ENCODE measurements at places on chromosomes 6 and 20.
A peak's percentile ranks its signal among the peaks of the same experiment; 100 is the strongest.

GRCh38 chr6:137921823-137922222, 54.8 kb downstream of the TNFAIP3 start:
- DNase-seq = no peak

DNA sequence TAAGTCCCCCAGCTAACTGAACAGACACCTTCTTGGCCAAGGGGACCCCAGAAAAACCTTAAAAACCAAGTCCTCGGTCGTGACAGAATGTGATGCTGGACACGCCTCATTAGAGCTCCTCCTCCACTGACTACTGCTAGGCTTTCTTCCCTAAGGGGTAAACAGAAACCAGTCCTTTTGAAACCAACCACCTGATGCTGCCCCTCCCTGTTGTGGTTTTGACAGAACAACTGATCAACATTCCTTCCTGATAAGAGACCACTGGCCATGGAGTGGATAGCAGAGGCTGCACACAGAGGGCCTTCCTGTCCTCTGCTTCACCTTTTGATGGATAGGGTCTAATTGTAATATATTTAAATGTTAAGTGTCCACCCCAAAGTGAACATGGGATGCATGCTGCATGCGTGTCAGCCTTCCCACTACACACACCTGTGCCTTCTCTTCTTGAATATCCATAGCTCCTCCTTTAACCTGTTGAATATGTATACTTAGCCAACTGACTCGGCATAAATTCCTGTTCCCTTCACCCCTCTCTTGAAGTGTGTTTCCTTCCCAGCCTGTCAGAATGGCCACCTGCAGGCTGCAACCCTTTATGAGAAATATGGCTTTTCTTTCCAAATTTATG, 27.9 kb upstream of the SLC2A12 start:
- DNase-seq = no peak

DNA sequence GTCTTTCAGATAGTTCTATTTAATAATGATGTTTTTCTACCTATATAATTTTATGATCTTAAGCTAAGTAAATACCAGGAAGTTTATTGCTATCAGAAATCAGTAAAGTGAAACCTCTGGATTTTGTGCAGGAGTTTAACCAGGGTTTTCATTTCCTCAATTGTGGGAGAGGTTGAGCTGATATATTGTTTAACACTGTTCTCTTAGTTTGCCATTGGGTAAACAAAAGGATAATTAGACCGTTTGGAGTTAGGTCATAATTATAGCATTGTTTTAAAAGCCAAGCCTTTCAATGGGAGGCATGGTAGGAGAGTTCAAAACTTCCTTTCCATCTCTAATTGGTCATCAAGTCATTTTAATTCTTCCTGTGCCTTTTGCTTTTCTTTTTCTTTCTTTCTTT, 58.7 kb downstream of the STXBP5 start:
- DNase-seq = no peak

GRCh38 chr6:144007478-144008119, 460 bp downstream of the PLAGL1 start:
- no peak for DNase-seq

GRCh38 chr6:44116641-44117382, 10.4 kb downstream of the MRPL14 start:
- no peak for DNase-seq

GRCh38 chr6:78599526-78599925, 267.8 kb upstream of the IRAK1BP1 start:
- DNase-seq = no peak

DNA sequence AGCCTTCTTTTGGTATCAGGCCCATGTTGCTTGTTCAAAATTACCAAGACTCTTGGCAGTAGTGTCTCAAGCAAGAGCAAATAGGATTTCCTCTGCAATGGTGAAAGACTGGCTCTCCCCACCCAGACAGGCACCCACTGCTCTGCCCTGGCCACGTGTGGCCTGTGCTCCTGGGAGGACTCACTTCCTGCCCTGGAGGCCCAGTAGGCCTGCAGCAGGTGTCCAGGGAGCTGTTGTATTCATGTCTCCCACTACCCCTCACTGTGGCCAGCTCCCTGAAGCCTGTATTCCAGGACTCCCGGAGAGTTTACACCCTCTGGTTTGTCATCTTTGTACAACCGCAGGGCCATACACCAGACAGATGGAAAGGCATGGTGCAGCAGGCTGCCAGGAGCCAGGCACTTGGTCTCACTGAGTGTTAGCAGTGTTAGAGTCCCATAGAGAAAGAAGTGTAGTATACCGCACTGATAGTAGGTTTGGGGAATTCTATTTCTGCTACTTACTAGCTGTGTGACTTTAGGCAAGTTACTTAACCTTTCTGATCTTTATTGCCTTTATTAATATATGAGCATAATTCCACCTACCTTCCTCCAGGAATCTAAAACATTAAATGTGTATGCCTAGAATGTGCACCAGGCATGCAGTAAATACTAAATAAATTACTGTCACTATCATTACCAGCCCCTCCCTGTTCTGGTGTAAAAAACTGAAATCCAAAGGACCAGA, 159.7 kb downstream of the TMEM242 start:
- no peak for DNase-seq

GRCh38 chr20:25257756-25258475, 10.0 kb downstream of the PYGB start:
- no peak for DNase-seq

DNA sequence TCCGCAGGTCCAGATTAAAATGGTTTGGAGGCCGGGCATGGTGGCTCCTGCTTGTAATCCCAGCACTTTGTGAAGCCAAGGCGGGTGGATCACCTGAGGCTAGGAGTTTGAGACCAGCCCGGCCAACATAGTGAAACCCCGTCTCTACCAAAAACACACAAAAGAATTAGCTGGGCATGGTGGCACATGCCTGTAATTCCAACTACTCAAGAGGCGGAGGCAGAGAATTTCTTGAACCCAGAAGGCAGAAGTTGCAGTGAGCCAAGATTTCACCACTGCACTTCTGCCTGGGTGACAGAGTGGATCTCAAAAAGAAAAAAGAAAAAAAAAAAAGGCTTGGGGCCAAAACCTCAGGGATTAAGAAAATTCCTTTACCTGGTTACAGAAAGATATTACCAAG, 30.5 kb downstream of the C6orf15 start:
- no peak for DNase-seq

DNA sequence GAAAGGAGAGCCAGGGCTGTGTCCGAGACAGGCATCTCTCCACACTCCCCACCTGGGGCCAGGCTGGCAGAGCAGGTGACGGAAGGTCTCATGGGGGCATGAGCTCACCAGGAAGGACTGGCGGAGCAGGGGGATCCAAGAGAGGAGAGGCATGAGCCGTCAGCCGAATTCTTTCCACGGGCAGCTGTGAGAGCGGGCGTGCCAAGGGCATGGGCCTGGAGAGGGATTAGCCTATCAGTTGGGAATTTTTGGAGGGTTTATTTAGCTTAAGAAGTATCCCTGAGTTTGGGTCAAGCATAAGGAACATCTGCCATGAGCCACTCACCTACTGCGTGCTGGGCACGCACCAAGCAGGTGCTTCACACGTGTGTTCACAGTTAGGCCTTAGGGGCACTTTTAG, 60.2 kb upstream of the ZNFX1 start:
- no peak for DNase-seq

DNA sequence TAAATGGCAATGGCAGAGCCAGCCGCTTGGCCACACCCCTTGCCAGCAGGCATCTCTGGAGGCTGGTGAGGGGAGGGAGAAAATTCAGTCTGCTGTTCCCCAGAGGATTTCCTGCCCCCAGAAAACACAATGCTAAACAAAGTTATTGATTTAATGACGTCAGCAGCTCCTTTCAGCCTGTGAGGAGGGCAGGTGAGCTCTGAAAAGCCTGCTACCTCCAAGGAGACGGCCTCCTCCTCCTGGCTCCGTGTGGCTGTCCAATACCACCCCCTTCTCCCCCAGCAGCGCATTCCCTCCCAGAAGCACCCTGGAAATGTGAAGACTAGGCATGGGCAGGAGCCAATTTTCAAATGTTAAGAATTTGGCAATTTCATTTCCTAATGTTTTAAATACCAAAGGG, 393.1 kb downstream of the ZFAND3 start:
- DNase-seq = no peak

GRCh38 chr20:33681728-33682353, 4.3 kb downstream of the E2F1 start:
- DNase-seq = peak; percentile 60

- DNase-seq = no peak
Measured at GRCh38 chr6:89530982-89531381, 98.0 kb downstream of the ANKRD6 start.

DNA sequence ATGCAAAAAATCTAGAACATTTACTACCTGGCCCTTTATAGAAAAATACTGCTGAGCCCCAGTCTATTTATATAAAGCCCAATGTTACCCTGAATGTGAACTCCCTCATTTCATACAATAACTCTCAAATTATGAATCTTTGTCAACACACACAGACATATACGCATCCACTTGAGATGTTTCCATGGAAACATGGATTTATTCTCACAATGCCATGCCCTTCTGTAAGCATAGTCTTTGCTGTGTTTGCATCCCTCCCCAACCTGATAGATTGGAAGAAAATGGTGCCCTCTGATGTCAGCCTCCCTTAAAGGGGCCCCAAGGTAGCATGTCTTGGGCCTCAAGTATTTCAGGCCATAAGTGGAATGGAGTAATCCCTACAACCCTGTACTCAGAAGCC, 573.1 kb downstream of the KIF16B start:
- DNase-seq = no peak

- no peak for DNase-seq
Measured at GRCh38 chr6:102038964-102039363, 645.5 kb downstream of the GRIK2 start.

- no peak for DNase-seq
Measured at GRCh38 chr6:169009628-169010027, 244.0 kb downstream of the THBS2 start.

- no peak for DNase-seq
Measured at GRCh38 chr6:134835993-134836392, 113.9 kb downstream of the ALDH8A1 start.

- peak; percentile 47 for DNase-seq
Measured at GRCh38 chr20:62980970-62981369, 25.8 kb downstream of the BHLHE23 start.

- no peak for DNase-seq
Measured at GRCh38 chr6:170023620-170024521, 267.0 kb downstream of the DLL1 start.

- no peak for DNase-seq
Measured at GRCh38 chr6:43318011-43318410, 9.4 kb upstream of the CRIP3 start.

GRCh38 chr6:28001751-28002150, 44.7 kb downstream of the OR2B6 start:
- no peak for DNase-seq

GRCh38 chr20:57480444-57481160, 44.3 kb downstream of the CTCFL start:
- no peak for DNase-seq

- DNase-seq = no peak
Measured at GRCh38 chr20:16393297-16393696, 180.0 kb downstream of the KIF16B start.

DNA sequence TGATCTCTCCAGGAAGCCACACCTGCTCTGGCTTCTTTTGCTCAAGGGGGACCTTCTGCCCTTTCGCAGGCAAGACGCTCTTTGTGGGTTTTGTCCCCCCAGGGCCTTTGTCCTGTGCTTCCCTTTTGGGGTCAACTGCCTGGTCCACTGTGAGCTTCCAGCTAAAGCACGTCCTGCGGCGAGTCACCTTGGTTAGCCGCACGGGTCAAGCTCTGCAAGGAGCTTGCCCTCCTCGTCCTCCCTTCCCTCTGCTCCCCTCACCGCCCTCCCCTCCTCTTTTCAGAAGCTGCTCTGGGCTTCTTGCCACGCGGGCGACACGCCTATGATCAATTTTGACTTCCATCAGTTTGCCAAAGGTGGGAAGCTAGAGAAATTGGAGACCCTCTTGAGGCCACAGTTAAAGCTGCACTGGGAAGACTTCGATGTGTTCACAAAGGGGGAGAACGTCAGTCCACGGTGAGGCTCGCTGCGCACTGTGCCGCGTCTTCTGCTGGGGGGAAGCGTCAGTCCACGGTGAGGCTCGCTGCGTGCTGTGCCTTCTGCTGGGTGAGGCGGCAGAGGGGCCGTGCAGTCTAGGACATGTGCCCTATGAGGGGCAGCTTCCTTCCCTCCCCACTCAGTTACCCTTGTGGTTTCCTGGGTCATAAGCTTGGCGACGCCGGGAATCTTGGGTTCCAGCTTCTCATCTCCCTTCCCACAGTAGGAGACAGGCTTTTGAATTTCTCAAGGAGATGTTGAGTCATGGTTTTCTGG, 80.2 kb downstream of the SYNJ2 start:
- DNase-seq = no peak

DNA sequence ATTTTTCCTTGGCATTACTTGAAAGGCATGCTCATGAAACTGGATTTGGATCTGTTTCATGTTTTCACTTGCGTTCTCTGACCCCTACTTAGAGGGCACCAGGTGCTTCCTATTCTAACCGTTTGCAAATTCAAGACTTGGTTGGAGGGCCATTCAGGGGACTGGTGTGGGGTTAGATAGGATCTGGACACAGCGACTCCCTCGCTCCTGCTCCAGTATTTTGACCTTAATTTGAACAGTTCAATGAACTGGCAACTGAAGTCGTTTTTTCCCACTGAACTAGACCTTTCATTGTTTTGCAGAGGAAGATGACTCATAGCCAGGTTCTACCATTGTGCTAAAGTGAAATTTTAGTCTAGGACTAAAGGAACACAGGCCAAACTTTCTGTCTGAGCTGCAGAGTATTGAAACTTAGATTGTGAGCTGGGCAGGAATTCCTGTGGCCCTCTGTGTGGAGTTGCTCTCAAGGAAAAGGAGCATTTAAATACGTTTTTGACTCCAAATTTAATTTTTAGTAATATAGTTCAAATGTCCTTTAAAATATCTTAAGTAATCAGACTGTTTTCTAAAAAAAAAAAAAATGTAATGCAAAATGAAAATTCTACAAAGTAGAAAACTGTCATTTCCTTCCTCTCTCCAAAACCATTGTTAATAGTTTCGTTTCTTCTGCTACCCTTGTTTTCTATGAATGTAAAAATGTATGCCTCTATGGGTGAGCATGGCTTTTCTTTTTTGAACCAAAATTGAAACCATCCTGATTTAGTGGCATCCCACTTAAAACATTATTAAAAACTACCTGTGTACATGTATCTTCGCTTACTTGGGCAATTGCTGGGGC, 64.8 kb downstream of the UTRN start:
- no peak for DNase-seq

GRCh38 chr6:27178860-27179259, 68.6 kb upstream of the PRSS16 start:
- no peak for DNase-seq

DNA sequence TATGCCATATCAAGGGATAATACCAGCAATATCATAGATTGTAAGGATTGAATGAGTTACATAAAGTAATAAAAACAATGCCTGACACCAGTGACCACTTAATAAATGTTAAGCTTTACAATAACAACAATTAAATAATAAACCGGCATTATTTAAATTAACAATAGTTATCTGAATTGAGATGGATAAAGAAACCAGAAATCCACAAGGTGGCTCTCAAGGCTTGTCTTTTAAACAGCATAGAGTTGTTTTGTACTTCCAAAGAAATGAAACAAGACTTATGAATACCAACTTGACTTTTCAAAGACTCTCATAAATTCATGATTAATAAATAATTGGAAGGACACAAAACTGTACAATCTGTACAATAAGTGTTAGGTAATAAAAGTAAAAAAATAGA, 203.1 kb downstream of the ASCC3 start:
- no peak for DNase-seq

All from stimulated activated CD8-positive, alpha-beta memory T cell treated with anti-CD3 and anti-CD28 coated beads, Interleukin-4, amount 100 ng/mL, for 48 hours (primary cell).